ENCODE measurements at places on chromosomes 1 and 21.

DNA sequence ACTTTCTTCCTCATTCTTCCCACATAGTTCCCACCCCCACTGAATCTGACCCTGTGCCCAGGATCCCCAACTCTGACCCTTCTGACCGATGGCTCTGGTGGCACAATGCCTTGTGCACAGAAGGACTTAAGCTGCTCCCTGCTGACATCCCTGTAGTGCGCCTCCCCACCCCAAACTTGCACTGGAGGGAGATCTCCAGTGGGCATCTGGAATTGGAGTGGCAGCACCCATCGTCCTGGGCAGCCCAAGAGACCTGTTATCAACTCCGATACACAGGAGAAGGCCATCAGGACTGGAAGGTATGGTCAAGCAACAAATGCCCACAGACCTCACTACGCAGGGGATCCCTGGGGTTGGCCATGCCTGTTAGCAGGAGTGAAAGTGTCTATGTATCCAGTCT lies 9.0 kb downstream of the MPL start:
- DNase-seq = no peak

DNA sequence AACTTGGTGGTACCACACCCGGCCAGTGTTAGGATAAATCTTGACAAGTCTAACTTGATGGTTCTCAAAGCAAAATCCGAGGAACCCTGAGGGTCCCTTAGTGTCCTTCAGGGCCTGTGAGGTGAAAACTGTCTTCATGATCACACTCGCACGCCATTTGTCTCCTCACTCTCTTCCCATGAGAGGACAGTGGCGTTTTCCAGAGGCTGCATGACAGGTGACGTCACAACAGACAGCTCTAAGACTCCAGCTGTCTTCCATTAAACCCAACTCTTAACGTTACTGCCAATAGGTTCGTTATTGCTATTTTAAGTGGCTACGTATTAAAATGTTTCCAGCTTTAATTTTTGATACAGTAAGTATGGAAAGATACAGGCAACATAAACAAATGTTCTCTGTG lies 13.8 kb downstream of the CFAP74 start:
- DNase-seq = no peak

- no peak for DNase-seq
Measured at GRCh38 chr1:40339420-40340323, 22.6 kb upstream of the COL9A2 start.

- DNase-seq = no peak
Measured at GRCh38 chr1:23596382-23597358, 37.4 kb upstream of the ID3 start.

DNA sequence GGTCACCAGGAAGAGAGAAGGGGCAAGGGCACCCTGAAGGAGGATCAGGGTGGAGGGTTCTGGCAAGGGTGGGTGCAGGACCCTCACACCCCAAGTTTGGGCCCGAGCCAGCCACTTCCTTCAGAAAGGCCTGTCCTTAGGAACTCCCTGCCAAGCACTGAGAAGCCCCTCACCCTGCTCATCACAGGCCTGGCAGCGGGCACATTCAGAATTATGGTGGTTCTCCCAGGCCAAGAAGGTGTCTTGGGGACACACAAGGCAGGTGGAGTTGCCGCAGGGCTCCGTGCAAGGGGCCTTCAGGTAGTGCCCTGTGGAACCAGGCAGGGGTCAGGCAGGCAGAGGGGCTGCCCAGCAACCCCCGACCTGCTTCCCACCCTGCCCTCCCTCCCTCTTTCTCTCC lies 1.1 kb downstream of the TNFRSF25 start:
- DNase-seq = no peak

- no peak for DNase-seq
Measured at GRCh38 chr1:34286511-34286910, 109.8 kb downstream of the C1orf94 start.

DNA sequence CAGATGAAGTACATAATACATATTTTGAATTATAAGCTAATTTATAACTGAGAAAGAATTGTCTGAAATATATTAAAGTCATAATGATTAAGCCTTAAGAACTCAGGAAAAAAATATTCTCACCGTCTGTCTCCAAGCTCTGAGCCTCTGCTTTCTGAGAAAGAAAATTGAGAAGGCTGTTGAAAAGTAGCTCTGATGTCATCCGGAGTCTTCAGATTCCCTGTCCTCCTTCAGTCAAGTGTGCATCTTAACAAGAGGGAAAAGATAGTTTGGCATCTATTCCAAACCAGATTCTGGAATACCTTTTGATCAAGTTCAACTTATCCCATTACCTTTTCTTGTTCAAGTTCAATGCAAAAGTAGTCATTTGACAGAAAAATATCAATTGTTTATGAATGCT lies 50.6 kb downstream of the NRIP1 start:
- DNase-seq = no peak

DNA sequence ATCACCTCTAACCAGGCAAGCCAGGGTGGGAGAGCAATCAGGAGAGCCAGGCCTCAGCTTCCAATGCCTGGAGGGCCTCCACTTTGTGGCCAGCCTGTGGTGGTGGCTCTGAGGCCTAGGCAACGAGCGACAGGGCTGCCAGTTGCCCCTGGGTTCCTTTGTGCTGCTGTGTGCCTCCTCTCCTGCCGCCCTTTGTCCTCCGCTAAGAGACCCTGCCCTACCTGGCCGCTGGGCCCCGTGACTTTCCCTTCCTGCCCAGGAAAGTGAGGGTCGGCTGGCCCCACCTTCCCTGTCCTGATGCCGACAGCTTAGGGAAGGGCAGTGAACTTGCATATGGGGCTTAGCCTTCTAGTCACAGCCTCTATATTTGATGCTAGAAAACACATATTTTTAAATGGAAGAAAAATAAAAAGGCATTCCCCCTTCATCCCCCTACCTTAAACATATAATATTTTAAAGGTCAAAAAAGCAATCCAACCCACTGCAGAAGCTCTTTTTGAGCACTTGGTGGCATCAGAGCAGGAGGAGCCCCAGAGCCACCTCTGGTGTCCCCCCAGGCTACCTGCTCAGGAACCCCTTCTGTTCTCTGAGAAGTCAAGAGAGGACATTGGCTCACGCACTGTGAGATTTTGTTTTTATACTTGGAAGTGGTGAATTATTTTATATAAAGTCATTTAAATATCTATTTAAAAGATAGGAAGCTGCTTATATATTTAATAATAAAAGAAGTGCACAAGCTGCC lies 19.8 kb downstream of the CSF1 start:
- DNase-seq = no peak

DNA sequence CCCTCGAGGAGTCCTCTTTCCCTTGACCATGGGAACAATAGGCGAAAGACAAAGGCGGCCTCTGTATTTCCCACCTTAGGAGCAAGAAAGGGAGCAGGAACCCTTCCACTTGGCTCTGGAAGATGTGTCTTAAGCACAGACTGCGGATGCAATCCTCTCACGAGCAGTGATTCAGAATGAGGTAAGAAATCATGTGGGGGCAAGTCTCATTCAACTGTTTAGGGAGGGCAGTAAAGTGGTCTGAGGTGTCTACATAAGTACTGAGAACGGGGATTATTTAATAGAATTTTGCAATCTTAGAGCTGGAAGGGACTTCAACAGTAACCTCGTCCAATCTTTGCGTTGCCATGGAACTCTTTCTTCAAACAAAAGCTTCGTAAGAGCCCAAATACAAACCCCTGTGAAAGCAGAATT lies 1.6 kb upstream of the DYRK3 start:
- no peak for DNase-seq

DNA sequence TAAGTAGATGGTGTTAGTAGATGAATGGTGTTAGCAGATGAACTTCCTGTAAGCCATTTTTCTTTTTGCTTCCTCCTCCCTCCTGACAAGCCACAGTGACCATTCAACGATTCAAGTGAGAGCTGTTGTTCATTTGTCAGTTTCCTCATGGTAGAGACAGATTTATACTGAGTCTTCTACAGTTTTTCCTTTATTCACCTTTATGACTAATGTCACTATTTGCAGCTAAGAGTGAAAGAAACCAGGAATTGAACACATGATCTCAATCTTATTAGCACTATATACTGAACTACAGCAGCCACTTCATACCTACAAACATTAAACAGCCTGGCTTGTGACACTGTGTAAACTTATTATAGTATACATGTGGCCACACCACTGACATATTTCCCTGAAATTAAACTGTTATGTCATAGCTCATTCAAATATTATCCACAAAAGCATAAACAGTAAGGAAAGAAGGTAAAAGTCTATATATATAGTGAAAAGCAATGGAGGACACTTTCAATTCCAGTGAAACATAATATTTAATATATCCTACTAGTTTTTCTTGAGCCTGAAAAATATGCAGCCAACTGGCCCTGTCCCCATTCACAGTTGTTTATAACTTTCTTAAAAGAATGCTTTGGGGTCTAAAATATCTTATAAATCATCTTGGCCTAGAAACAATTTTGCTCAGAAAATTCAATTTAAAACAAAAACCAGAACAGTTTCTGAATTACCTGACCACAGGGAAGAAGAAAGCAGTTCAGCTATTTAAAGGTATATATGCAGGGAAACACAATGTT lies 566.9 kb upstream of the ZRANB2 start:
- no peak for DNase-seq

DNA sequence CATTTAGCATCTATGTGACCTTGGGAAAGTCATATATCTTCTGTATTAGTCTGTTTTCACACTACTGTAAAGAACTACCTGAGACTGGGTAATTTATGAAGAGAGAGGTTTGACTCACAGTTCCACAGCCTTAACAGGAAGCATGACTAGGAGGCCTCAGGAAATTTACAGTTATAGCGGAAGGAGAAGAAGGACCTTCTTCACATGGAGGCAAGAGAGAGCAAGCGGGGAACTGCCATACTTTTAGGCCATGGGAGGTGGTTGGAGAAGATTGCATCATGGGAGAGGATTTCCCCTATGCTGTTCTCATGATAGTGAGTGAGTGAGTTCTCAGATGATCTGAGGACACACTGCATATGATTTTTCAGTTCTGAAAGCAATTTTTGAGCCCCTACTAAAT lies 87.9 kb downstream of the CLEC20A start:
- no peak for DNase-seq

DNA sequence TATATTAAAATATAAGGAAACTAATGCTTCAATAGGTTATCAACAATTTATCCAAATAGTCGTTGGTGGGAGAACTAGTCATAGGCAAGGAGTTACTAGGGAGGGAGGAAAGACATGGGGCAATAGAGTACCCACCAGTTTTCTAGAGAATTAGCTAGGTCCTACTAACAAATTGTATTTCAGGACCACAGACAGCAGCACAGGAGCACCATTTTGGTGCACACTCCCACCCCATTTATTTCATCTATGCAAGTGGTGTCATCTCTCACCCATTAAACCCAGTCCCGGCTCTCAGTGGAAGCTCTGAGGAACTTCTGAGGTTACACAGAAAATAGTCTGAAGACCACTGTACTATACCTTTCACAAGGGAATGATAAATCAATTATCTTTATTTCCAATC lies 89.0 kb upstream of the BCAR3 start:
- no peak for DNase-seq

DNA sequence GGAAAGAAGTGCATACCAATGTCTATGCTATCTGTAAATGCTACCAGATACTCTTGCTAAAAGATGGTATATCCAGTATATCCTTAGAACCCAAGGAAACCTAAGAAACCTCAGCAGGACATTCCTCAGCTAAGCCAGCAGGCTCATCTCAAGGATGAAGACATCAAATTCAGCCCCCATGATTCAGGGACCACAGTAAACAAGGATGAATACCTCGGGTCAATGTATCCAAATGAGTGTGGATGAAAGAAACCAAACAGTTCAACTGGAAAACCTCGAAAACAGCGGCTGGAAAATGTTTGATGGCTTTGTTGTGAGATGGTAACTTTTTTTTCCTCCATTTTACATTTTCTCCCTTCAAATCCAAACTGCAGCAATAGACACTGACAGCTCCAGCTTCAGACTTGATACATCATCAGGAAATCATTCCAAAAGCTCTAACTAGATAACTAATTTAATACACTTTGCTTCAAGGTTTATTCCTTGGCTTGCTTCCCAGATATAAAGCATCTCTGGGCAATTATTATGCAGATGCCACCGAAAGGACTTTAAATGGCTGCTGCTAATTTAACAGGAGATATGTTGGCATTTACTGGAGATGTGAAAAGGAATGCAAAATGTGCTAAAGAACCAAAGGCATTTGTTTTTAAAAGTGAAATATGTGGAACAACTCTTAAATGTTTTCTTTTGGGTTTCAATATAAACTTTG lies 73.6 kb downstream of the SMYD2 start:
- DNase-seq = no peak

DNA sequence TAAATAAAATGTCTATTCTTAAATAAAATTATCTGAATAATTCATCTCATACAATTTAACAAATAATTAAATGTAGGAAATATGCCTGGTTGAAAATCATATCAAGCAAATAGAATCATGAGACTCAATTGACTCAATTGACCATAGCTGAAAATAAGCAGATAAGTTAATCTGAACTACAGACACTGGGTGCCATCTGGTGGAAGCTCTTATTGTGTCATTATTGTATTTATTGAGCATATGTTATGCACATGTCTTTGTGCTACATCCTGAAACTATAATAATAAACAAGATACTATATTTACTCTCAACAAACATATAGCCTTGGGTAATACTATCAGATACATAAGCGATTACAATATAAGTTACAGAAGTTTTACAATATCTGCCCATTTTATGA lies 41.0 kb downstream of the BRINP3 start:
- DNase-seq = no peak

DNA sequence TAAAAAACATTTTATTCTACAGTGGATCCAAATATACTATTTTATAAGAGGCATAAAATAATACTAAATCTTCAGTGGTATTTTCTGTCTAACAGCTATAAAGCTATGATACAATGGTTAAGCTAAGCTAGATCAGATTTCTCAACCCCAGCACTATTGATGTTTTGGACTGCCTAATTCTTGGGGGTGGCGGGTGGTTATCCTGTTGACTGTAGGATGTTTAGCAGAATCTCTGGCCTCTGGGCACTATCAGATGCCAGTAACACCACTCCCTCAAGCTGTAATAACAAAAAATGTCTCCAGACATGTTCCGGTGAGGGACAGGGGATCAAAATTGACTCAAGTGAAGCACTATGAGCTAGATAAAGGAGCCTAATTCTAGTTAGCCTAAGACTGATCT lies 118.5 kb downstream of the APP start:
- no peak for DNase-seq
